ENCODE measurements at places on chromosomes 3 and 15.

DNA sequence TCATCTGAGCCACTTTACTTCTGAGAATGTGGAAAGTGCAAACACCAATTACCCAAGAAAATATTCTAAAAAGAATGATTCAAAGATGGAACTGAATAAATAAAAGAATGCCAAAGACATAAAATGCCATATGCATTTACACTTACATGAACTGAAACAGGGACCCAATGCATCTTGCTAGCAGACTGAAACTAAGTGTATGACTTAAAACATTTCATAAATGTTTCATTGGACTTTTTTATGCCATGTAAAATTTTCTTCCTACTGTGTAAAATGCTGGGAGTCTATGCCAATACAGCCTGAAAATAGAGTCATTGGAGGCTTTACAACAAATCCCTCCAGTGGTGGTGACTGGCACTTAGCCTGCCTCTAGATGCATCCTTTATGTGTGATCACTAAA is 735.1 kb upstream of the CCDC54 start:
- no peak for DNase-seq

DNA sequence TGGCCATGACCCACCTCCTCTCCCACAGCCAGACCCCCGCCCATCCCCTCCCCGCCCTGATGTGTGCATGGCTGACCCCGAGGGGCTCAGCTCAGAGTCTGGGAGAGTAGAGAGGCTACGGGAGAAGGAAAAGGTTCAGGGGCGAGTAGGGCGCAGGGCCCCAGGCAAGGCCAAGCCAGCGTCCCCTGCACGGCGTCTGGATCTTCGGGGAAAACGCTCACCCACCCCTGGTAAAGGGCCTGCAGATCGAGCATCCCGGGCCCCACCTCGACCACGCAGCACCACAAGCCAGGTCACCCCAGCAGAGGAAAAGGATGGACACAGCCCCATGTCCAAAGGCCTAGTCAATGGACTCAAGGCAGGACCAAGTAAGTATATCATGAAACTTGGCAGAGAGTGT is 11.7 kb downstream of the MAP1A start:
- DNase-seq: no peak

- peak; percentile 45 for DNase-seq
Measured at GRCh38 chr3:16102905-16103364, 71.5 kb upstream of the GALNT15 start.

GRCh38 chr3:45712434-45713110 is 23.4 kb downstream of the SACM1L start:
- DNase-seq: no peak

GRCh38 chr15:58074452-58074851 is 8.9 kb upstream of the ALDH1A2 start:
- no peak for DNase-seq

DNA sequence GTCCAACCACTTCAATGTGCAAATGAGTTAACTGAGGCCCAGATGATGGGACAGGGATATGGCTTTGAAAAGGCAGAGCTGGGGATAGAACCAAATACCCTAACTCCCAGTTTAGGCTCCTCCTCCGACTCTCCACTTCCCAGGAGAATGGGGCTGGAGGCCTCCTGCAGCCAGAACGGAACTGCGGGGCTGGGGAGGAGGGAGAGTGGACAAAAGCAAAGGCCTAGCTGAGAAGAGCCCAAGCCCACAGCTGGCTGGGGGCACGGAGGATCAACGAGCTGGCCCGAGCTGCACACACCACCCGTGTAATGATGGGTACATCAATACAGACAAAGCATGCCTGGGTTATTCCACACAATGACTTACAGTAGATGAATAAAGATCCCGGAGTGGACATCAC is 74.8 kb downstream of the NUP210 start:
- DNase-seq: no peak

- DNase-seq: no peak
Measured at GRCh38 chr15:41079717-41080116, 36.4 kb downstream of the INO80 start.

DNA sequence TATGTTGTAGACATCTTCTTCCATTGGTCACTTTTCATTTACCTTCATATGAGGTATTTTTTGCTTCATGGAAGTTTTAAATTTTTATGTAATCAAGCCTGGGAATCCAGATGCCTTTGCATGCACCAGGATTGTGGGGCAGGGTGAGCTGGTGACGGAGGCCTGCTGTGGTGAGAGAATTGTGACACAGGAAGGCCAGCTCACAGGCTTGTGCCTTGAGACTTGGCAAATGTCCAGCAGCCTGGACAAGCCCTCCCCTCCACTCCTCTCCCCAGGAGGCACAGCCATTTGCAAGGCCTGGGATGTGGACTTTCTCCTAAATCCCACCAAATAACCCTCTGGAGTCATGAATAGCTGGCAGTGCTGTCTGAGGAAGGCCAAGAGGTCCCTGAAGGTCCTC is 67.4 kb downstream of the RHCG start:
- no peak for DNase-seq

GRCh38 chr15:65066001-65066634 is 1.7 kb downstream of the RASL12 start:
- DNase-seq: no peak

DNA sequence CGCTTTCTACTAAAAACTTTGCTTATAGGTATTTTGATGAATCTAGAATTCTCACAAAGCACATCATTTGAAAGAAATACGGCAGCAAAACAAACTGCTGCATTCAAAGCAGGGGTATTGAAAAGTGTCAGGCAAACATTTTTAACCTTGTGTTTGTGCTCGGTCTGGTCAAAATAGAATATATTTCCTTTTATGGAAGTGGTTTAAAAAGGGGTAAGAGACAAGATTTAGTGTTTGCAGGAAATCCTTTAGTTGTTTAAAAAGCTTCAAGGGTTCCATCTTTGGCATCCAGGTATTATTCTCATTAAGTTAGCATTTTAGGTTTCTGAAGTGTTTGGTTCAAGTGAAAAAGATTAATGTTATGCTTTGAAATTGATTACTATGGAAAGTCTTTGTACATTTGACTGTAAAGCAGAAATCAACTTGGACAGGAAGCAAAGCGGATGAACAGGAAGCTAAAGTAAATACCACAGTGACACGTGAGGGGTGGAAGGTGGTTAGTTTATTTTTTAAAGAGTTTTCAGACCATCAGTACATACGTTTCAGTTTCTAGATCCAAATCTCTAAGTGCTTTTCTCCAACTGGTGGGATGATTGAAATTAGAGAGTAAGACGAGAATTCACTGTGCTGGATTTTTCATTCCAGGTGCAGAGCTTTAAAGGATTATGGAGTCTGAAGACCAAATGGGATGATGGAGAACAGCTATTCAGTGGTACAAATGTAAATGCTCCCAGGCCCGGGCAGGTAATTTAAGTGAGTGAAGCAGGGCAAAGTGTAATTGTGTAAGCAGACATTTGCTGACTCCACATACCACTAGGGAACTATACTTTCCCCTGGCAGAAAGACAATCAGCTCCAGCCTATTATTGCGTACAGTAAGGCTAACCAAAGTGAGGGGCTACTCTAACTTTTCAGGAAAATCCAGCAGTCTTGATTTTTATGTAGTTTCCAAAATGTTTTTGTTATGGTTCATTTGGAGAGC is 341.8 kb upstream of the TBL1XR1 start:
- DNase-seq: no peak

DNA sequence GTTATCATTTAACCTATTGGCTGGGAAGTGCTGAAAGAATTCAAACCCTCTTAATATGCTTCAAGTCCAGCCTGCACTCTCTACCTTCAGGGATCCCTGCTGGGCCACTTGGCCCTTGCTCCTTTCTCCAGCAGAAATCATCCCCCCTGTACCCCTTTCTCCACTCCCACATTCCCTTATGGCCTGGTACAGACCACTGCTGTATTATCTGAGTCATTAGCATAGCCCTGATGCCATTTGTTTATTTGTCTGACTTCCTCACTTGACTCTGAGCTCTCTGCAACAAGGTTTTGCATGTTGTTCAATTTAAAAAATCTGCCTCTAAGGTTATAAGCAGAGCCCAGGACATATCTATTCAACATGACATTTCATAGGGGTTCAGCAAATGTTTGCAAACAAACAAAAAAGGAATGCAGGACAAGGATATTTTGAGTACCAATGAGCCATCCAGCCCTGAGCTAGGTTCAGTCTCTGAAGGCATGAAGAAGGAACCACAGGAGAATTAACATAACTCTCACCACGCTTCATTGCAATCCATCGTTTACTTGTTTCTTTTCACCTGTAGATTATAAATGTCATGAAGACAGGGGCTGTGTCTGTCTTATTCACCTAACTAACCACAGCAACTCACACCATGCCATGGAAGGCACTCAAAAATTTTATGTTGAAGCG is 26.6 kb upstream of the HES1 start:
- DNase-seq: no peak

GRCh38 chr3:69085168-69085832 is 563 bp downstream of the ARL6IP5 start:
- DNase-seq: peak; percentile 20

- no peak for DNase-seq
Measured at GRCh38 chr15:73389971-73390544, 21.3 kb upstream of the HCN4 start.

DNA sequence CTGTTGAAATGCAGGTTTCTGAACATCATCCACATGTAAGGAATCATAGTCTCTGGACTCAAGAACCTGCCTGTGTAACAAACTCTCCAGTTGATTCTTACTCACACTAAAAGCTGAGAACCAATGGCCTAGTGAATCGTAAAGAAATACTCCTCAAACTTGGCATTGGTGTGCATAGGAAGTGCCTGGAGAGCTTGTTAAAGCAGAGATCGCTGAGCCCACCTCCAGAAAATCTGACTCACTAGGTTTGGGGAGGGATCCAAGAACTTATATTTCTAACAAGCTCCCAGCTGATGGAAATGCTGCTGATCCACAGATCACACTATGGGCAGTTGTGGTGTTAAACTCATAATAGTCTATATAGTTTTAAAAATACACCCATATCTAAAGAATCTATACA is 55.8 kb upstream of the LMCD1 start:
- no peak for DNase-seq

- DNase-seq: peak; percentile 38
Measured at GRCh38 chr15:28993051-28993719, 107.4 kb downstream of the APBA2 start.

DNA sequence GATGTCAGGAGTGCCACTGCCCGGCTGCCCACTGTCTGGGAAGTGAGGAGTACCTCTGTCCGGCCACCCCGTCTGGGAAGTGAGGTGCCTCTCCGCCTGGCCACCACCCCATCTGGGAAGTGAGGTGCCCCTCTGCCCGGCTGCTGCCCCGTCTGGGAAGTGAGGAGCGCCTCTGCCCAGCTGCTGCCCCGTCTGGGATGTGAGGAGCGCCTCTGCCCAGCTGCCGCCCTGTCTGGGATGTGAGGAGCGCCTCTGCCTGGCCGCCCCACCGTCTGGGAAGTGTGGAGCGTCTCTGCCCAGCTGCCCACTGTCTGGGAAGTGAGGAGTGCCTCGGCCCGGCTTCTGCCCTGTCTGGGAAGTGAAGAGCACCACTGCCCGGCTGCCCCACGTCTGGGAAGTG is 3.3 kb downstream of the COX17 start:
- no peak for DNase-seq

DNA sequence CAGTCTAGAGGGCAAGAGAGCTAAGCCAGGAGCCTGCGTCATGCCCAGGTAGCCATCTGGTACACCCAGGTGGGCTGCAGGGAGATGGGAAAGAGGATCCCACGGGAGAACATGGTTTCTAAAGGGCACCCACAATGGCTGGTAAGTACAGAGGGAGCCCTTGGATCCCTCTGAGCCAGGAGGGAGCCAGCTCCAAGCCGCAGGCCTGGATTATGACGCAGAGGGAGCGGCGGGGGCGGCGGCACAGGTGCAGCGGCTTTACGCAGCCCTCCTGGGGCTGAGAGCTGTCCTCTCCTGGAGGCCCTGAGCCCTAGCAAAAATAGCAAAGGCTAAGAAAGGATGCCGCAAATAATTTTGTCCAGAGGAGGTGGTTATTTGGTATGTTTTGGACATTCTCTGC is 2.8 kb downstream of the CAV3 start:
- no peak for DNase-seq

GRCh38 chr3:123762805-123763204 is 121.3 kb downstream of the MYLK start:
- no peak for DNase-seq

- DNase-seq: peak; percentile 44
Measured at GRCh38 chr15:93072011-93072410, 17.0 kb downstream of the RGMA start.

GRCh38 chr3:147449669-147450068 is 40.5 kb downstream of the ZIC1 start:
- no peak for DNase-seq

GRCh38 chr15:101455291-101456025 is 34.0 kb downstream of the PCSK6 start:
- no peak for DNase-seq

- no peak for DNase-seq
Measured at GRCh38 chr3:43696441-43696840, 5.7 kb downstream of the ABHD5 start.

- DNase-seq: no peak
Measured at GRCh38 chr15:25891081-25891480, 28.0 kb upstream of the ATP10A start.

GRCh38 chr15:40259021-40259420 is 20.2 kb downstream of the PAK6 start:
- no peak for DNase-seq

GRCh38 chr3:157122832-157123427 is 37.0 kb downstream of the CCNL1 start:
- no peak for DNase-seq

- no peak for DNase-seq
Measured at GRCh38 chr3:82012775-82013174, 251.3 kb upstream of the GBE1 start.

- DNase-seq: no peak
Measured at GRCh38 chr15:61115241-61115640, 113.9 kb downstream of the RORA start.

DNA sequence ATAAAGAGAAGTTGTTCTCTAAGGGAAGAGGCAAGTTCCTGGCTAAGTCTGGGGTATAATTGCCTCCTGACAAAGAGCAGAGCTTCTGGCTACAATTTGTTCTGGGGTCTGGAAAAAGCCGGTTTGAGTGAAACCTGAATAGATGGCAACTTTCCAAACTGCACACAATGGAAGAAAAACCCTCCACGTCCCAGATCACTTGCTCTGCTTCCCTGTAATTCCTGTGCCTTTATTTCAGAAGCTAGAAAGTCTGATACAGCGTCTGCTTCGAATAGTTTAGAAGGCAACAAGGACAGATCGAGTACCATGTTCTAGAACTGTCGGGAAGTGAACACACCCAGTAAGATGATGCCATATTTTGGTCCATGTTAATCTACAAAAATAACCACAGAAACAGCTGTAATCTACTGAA is 1.6 kb upstream of the WDR82 start:
- no peak for DNase-seq

DNA sequence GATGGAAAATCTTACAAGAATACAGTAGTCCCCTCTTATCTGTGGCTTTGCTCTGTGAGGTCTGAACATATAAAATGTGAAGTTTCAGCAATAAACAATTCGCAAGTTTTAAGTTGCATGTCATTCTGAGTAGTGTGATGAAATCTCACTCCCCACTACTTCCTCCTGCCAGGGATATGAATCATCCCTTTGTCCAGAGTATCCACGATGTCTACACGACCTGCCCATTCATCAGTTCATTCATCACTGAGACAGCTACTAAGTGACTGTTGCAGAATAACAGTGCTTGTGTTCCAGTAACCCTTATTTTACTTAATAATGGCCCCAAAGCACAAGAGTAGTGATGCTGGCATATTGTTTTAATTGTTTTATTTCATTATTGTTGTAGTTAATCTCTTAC is 489.2 kb upstream of the UBE2E2 start:
- peak; percentile 11 for DNase-seq

GRCh38 chr15:73981761-73982221 is 10.3 kb downstream of the STOML1 start:
- no peak for DNase-seq

Data from hepatic stellate cell (primary cell).